ENCODE measurements at places on chromosomes 4 and X. TPM values are rescaled to one million over a fixed set of nuclear protein-coding genes. Genes with fewer than 3 reads are reported as not detected.

GRCh38 chrX:13985697-13986435 lies 43.8 kb downstream of the GEMIN8 start:
- DNase-seq, result no peak

- no peak for DNase-seq
These were observed 222.5 kb downstream of the MGST2 start for GRCh38 chr4:139887962-139888735.

Gene NDP
- not detected for total RNA-seq

Gene SLC39A8
- 35.6 TPM for total RNA-seq
